ENCODE measurements at places on chromosomes 11 and 22. TPM values are rescaled to one million over a fixed set of nuclear protein-coding genes. Genes with fewer than 3 reads are reported as not detected.

DNA sequence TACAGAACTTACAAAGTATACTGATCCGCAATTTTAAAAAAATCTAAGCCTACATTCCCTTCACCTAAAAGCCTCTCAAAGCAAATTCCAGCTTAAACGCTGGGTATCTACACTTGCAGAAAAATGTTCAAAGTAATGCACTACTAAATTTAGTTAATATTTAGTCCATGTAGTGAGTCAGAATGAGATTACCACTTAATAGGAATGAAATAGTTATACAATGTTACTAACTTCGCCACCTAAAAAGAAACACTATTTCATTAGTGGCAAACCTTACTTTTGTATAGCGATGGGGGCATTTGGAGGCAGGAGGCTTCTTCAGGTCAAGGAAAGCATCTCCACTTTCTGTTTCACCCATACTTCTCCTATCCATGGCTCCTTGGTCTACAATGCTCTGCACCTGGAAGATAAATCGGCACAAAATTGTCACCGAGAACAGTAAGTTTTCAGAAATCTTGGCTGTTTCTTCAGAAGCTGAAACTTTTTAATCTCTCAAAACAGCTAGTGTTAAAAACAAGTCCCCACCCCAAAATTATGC lies 1.2 kb downstream of the EIF4ENIF1 start:
- DNase-seq: no peak

- DNase-seq: peak; percentile 66
These were observed 23.6 kb downstream of the DUSP8 start for GRCh38 chr11:1548221-1549070.

- no peak for DNase-seq
These were observed 29.0 kb downstream of the CAPN1 start for GRCh38 chr11:65210748-65211147.

DNA sequence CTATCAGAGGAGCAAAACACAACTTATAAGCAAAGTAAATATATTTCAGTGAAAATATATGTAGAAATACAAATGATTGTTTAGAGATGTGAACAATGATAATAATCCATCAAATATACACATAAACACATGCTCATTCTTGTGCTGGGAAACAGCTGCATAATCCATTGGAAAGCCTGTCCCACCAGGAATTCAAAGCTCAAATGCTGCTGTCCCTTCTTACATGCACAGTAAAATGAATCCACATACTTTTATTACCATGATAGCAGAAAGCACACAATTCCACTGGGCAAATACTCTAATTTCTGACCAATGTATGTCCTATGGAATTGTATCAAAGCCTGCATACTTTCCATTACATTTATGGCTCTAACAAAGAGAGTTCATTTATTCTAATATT lies 44.5 kb downstream of the SOX6 start:
- DNase-seq: no peak

GRCh38 chr11:69443968-69444364 lies 37.5 kb upstream of the LINC01488 start:
- no peak for DNase-seq

- DNase-seq: no peak
These were observed 131.7 kb upstream of the ISX start for GRCh38 chr22:34934261-34934660.

DNA sequence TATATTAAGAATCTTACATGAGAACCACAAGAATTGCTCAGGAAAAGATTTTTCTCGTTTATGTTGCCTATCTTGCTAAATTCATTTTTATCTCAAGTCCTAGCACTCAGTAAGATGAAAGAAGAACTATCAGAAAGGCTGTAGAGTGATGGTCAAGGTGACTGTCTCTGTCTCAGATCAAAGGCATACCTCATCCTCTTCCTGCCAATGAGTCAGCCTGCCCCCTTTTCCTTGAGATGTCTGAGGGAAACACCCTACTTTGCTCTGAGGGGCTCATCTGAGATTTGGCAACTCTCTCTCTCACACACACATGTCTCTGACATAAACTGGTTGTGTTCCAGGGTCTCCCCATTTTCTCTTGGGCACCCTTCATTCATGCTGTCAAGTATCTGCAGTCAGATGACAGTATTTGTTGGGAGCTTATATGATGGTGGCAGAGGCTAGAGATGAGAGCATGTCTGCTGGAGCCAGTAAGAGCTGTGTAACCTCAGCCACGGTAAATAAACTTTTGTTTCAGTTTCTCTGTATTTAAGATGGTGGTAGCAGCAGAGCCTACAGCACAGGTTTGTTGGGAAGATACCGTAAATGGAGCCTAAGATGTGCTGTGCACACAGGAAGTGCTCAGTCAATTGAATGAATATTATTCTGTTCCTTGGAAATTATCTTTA lies 1.6 kb downstream of the MMP27 start:
- DNase-seq: no peak

DNA sequence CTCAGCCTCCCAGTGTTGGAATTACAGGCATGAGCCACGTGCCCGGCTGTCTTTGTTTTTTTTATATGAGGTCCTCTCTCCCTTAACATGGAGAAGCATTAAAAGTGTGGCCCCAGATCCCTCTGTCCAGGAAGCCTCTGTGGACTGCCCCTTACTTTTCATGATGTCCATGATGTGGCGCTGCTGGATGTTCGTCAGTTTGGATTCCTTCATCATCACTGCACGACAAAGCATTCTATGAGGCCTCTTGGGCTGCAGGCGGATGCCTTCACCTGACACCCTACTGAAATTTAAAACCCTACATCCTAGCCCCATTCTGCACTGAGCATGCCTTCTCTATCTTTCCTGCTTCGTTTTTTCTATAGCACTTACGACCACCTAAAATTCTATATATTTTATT lies 2.1 kb downstream of the C22orf23 start:
- DNase-seq: no peak

GRCh38 chr11:91086028-91086427 lies 863.2 kb upstream of the CHORDC1 start:
- peak; percentile 27 for DNase-seq

GRCh38 chr11:24157316-24157715 lies 339.5 kb upstream of the LUZP2 start:
- no peak for DNase-seq

DNA sequence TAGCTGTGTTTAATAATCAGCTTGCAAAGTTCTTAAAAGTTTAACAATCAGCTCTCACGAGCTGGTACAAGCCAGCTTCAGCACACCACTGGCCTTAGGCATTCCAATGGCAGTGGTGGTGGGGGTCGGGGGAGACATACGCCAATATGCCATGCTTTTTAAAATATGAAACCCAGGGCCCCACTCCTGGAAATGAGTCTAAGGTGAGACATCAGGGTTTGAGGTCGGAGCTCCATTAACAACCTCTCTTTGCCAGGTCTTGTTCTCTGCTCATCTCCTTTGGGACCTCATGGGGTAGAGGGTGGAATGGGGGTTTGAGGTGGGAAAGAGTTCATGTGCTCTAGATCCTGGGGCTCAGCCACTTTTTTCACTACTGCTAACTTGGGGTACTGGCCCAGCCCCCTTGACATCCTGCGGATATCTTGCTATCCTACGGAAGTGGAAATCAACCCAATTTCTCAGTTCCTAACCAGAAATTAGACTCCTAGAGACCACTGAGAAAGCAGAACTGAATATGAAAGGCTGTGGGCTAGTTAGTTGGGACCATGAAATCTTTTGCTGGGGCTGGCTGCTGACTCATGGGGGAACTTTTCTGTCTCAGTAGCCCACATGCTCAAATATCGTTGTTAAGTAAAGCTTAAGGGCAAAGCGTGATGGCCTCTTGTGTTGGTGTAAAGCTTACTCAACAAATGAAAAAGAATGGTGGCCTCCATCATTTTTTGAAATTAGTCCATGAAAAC lies 90.1 kb downstream of the PDHX start:
- no peak for DNase-seq

GRCh38 chr11:15926071-15926470 lies 430.3 kb downstream of the SOX6 start:
- DNase-seq: peak; percentile 18

DNA sequence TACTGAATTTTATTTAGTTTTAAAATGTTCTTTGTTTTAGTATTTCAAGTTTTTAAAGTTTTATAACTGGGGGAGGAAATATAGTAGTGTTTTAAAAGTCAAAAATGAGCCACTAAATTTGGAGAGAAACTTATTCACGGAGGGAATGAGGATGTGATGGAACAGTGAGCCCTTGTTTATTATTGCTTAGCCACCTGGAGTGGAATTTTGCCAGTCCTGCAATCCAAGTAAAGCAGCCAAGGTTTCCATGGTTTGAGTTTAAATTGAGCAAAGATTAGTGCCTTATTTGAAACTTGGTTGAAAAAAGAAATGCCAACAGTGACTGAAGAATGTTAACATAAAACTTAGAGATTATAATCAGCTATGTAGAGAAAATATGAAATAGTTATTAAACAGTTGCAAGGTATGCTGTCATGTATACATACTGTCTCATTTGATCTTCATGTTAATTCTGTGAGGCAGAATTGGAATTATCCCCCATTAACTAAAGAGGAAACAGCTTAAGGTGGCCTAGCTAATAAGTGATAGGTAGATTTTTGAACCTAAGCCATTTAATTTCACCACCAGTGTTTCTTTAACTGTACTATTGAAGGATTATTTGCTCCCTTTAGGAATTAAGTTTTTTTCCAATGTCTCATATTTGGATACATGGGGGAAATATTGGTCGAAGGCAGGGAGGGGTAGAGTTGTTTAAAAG lies 36.4 kb downstream of the SWAP70 start:
- no peak for DNase-seq

DNA sequence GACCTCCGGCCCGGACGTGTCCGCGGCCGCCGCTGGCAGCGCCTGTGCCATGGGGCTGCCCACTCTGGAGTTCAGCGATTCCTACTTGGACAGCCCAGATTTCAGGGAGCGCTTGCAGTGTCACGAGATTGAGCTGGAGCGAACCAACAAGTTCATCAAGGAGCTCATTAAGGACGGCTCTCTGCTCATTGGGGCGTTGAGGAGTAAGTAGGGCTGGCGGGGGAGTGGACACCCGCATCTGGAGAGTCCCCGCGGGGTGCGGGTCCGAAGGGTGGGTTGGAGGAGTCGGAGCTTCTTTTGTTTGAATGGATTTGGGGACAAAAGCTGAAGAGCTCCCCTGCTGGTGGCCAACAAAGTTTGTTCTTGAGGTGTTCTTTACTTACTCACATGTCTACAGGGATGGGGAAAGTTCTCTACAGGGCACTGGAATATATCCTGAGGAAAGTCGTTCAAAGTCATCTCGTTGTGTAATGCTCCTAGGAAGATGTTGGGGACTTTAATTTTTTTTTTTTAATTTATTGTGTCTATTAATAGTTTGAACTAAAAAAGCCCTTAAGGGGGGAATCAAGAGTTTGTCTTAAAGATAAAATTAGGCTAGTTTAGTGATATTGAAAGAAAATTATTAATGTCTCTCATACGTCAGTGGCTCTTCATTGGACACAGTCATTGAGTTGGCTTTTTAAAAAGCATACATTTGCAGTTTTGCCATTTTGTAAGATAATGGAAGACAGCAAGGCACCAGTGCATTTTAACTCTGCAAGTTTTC lies 725 bp downstream of the ARHGAP42 start:
- peak; percentile 81 for DNase-seq

DNA sequence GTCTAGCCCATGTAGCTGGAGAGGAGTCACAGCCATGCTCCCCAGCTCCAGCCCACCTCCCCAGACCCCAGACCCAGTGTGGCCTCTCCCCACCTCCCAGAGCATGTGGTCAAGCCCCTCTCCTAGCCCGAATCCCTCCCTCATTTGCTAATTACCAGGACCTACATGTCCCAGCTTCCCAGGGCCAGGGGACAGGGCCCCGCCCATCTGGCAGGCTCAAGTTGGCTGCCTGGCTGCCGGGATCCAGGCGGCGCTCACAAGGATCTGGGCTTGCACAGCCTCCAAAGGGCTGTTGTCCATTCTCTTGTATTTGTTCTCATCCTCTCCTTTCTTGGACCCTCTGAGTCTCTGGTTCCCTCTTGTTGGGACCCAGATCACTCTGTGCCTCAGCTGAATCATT lies 4.6 kb upstream of the MIF start:
- no peak for DNase-seq

DNA sequence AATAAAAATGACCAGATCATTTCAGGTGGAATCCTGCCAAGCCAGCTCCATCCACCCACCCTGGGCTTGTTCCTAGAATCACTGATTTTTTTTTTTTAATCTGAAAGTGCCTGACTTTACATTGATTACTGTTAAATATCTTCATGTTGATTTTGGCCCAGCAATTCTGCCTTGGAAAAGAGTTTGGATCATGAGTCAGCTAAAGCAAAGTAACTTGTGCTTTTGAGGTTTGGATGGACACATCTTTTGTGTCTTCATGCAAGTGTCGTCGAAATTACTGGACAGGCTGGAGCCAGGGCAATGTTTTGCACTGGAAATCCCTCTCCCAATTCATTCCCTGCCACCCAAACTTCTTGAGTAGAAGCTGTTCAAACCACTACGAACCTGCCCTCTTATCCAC lies 164.0 kb upstream of the SYT13 start:
- peak; percentile 39 for DNase-seq

DNA sequence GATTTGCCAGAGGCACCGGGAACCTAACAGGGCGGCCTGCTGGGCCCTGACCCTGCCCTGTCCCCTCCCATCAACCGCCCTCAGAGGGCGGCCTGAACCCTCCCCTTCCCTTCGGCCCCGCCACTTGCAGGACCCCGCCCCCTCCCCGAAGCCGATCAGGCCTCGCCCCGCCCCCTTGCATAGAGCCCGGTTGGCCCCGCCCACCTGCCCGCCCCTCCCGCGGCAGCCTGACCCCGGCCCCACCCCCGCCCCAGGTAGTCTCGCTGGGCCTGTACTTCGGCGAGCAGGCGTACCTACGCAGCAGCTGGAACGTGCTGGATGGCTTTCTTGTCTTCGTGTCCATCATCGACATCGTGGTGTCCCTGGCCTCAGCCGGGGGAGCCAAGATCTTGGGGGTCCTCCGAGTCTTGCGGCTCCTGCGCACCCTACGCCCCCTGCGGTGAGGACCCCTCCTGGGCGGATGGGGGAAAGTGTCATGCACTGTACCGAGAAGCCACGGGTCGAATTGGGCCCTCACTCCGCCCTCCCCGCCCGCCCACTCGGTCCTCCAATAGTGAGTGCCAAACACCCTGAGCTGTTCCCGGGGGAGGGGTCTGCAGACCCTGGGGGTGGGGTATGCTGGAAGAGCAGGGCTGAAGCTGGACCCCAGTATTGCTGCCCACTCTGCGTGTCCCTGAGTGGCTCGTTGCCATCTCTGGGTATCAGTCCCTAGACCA lies 94.1 kb downstream of the CACNA1I start:
- no peak for DNase-seq

GRCh38 chr11:43758927-43759326 lies 78.4 kb downstream of the HSD17B12 start:
- DNase-seq: no peak

The MYEOV gene
- total RNA-seq: 0.49 TPM

The TSPAN32 gene
- not detected for total RNA-seq

The APOA4 gene
- total RNA-seq: not detected

The TMEM86A gene
- 0.30 TPM for total RNA-seq

The ACR gene
- not detected for total RNA-seq

The CARNS1 gene
- not detected for total RNA-seq

The ADAMTS15 gene
- total RNA-seq: 0.70 TPM

The NLRP10 gene
- total RNA-seq: 1.3 TPM
